ENCODE measurements at places on chromosomes 1 and 21.
A peak's percentile ranks its signal among the peaks of the same experiment; 100 is the strongest.

DNA sequence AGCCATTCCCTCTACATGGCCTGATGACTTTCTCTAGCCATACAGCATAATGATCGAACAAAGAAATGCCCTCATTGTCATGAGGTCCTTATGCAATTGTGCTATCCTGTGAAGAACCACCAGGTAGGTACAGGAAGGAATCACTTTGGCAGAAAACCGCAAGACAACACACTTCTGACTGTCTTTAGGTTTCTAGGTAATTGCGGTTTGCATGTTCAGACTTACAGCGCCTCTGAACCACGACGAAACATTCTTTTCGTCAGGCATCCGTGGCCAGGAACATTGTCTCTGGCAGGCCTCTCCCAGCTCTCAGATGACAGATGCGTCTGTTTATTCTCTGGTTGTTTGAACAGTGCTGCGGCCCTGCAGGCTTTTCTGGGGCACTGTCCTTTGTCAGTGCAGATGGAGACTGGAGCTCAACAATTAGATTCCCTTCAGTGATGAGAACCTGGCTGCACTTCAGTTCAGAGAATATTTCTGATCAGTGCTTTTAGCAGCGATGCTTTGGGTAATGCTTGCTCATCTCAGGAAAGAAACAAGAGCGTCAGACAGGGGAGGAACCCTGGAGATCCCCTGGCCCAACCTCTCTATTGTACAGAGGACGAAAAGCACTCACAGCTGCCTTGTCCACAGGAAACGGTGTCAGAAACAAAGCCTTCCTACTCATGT lies 63.4 kb downstream of the B3GALT5 start:
- DNase-seq, result no peak

DNA sequence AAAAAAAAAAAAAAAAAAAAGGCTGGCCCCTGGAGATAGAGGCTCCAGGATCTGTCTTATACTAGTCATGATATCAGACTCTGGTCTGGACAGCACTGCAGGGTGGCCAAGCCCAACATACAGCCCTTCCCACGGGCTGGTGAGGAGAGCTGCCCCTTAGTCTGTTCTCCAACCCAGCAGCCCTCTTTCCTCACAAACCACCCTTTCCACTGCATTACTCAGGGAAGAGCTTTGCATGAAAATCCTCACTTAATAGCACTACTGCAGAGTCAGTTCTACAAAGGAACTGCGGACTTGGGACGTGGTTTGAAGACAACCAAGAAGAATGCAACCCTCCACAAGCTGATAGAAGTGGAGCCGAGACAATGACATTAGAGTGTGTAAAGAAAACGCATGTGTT lies 5.7 kb downstream of the BCAR3 start:
- DNase-seq, result no peak

DNA sequence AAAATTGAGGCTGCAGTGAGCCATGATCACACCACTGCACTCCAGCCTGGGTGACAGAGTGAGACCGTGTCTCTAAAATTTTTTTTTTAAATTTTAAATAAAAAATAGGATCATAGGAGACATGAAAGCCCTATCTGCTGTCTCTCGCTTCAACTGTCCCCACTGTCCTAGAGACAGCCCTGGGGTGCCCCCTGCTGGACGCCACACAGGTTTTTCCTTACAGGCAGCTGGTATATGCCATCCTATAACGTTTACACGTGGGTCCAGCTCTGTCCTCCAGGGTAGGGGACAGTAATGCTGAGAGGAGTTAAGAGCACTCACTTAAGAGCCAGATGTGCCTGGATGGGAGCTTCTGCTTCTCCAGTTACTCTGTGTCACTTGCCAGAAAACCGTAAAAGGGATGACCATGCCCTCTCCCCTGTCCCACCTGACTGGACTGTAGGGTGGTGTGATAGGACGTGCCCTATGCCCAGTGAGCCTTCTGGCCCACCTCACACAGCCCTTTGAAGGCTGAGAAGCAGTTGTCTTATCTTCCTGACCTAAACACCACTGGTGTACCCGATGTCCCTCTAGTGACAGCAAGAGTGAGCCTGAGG lies 8.5 kb downstream of the FBXO2 start:
- peak; percentile 46 for DNase-seq

DNA sequence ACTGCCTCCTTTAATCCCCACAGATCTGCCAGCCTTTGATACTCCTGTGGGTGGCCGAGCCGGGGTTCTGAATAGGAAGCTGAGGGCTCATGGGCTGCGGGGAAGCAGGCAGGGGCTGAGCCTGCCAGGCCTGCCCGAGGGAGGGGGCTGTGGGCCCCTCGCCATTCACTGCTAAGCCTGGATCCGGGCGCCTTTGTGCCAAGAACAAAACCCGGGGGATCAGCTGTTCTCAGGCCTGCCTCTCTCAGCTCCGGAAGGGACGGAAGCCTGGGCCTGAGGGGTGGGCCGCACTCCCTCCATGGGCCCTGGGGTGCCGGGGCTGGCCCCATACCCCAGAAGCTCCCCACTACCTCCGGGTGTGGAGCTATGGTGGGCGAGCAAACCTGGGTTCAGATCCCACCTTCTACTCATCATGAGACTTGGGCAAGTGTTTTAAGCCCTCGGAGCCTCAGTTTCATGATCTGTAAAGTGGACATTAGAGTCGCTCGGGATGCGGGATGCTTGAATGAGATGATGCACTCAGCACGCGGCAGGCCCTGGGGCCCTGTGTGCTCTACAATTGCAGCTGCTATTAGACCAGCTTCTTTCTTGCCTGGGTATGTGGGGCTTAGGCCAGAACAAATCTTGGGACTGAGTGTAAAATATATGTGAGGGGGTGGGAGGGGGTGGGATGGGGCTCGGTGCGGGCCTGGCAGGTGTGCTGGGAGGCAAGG lies 19.2 kb upstream of the EPHA2 start:
- no peak for DNase-seq

DNA sequence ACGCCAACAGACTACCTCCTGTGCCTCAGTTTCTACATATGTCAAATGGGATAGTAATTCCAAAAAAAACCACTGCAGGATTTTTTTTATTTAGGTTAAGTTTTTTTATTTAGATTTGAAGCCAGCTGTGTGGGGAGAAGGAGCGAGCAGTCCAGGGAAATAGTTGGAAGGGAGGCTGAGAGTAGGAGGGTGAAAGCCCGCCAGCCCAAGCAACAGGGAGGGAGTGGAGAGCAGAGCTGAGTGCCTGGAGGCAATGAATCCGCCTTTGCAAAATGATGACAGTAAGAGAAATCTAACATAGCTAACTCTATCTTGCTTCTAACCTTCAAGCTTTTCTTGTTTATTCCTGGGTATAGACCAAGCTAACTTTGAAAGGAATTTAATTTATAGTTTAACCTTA lies 15.6 kb upstream of the C1orf198 start:
- no peak for DNase-seq

DNA sequence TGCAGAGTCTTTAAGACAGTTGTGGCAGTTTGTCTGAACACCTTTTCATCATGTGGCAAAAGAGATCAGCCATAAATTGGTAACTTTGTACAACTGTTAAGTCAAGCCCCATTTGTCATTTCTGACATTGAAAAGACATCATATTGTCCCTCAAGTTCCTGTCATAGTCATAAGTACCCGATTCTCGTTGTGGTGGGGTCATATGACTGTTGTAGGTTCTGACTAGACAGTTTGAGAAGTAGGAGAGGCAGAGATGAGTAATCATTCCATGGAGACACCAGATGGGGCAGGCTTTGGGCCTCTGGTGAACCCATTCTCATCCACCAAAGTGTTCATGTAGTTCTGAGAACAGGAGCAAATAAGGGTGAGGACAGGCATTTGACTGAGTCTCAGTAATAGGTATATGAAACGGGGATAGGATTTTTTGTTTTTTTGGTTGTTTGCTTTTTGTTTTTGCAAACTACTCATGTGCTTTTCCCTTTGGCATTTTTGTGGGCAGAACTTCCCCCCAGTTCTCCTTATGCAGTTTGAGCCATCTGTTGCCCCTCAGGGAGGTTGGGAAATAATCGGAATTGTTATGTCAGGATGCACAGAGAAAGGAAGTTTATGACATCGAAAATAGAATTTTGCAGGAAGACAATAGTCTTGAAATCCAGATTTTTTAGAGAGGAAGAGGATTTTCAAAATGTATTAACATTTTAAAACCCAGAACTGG lies 86.9 kb upstream of the KCNE2 start:
- peak; percentile 44 for DNase-seq

DNA sequence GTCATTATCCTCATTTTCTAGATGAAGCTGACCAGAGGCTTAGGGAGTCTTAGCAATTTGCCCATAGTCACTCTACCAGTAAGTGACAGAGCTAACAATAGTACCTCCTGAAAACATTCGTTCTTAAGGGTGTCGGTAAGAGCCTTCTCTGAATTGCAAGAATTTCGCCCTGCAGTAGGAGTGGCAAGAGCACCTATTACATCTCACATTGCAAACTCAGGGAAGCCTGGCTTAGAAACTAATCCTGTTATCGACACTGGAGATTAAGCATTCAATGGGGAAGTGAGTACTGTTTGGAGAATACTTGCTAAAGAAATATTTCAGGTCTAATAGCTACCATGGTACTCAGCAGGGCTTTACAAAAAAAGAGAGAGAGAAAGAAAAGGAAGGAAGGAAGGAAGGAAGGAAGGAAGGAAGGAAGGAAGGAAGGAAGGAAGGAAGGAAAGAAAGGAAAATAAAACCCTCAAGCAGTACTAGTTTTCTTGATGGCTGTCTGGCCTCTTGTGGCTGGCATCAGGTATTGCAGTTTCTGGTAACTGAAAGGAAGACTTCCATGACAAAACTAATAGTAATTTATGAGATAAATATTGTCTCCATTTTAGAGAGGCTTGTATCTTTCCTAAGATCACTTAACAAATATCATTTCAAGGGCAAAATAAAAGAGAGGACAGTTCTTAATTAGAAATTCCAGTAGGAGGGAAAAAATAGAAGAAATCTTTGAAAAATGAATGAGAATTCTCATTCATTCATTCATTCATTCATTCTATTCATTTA lies 10.4 kb downstream of the C1orf226 start:
- DNase-seq, result peak; percentile 53

GRCh38 chr1:190140644-190141043 lies 337.0 kb downstream of the BRINP3 start:
- DNase-seq, result no peak

DNA sequence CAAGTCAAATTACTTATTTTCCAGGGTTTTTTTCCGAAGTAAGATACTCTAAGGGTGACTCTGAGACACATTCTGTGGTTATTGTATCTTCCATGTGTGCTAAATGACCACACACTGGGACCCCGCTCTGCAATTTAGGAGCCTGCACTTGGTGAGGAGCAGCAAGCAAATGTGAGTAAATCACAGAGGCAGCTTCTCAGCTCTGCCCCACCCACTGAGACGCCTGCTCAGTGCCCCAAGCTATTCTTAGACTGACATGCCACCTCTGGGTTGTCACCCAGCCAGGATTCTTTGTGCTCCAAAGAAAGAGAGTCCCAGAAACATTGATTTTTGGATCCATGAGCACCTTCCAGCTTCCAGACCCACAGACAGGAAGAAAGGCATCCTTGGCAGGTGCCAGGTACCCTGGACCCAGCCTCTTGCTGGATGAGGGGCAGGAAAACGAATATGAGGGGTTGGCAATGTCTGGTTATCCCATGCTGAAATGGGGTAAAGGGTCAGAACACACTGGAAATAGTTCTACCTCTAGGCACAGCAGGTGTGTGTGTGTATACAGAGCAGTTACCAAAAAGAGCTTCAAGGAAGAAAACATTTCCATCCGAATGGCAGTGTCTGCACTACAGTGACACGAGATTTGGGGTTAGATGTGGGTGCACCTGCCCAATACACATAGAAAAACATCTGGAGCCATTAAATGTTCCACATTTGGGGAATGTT lies 41.2 kb downstream of the TNR start:
- no peak for DNase-seq

- DNase-seq, result no peak
Measured at GRCh38 chr1:206588492-206588891, 23.8 kb downstream of the EIF2D start.

- DNase-seq, result no peak
Measured at GRCh38 chr1:201728731-201729130, 100.2 kb upstream of the IPO9 start.

GRCh38 chr1:30677471-30677870 lies 45.9 kb downstream of the MATN1 start:
- no peak for DNase-seq

DNA sequence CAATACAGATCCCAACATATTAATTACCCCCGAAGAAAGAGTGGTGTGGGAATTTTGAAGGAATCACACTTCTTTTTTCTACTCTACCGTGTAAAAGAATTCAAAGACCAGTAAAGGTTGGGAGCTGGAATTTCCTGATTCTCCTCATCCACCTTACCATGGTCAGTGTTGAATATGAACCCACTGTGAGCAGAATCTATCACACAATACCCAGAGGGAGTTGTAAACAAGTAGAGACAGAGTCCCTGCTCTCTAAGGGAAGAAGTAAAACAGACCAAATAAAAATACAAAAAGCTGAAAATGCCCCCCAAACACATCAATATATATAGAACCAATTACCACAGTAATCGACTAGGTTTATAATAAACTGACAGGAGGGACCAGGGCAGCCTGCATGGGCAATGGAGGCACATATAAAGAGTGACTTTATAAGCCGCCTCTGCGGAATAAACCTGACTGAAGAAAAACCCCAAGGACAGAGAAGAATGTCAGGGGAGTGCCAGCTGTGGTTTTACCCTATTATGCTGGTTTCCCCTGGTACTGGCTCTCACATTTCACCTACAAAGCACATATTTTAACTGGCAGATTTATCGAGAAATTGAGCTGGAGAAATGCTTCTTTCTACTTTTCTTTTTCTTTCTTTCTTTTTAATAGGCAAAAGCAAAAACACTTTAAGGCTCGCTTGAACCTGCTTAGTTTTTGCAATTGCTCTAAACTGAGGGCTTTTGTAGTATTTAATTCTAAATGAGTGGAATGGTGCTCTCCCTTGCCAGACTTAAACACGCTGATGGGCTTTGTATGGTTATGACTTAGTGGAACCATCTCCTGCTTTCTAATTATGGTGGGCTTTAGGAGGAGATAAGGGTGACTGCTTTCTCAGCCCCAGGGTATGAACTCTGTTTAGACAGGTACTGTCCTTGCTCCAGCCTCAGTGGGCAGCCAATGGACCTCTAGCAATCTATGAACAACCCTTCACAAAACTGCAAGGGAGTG lies 244.8 kb downstream of the ASTN1 start:
- no peak for DNase-seq

DNA sequence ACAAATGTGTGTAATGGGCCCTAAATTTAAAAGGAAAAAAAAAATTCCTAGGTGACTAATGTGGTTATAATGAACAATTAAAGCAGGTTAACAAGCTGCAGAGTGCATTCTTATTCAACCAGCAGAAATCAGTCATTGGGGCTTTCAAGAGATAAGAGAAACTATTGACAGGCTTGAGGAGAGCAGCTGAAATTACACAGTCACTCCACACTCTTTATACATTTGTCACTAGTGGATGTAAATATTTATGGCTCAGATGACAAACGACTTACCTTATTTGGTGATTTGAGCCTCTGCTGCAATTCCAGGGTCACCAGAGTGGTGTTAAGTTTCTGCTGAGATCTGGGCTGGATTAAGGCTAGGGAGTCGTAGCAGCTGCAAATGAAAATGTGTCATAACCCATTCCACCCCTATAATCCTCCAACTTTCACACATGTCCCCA lies 896.3 kb downstream of the TTLL7 start:
- DNase-seq, result no peak
